ENCODE measurements at places on chromosomes 1 and 21.
A peak's percentile ranks its signal among the peaks of the same experiment; 100 is the strongest.

DNA sequence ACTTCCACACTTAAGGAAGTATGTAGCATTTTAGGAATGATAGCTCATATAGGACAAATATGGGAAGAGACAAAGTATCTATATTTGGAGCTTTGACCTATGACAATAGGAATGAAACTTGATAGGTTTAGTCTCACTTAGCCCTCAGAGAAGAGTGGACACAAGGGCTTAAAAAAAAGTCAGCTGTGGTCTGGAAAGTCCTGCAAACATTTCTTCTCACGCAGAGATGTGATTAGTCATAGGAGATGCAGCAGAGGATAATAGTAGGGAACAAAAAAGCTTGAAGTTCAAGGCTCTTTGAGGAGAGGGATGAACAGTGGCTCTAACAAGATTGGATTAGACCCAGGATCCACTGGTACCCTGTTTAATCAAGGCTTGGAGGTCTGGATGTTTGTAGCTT, 14.8 kb upstream of the RNF220 start:
- no peak for DNase-seq

- peak; percentile 93 for DNase-seq
Measured at GRCh38 chr1:204513117-204513716, 3.0 kb upstream of the MDM4 start.

DNA sequence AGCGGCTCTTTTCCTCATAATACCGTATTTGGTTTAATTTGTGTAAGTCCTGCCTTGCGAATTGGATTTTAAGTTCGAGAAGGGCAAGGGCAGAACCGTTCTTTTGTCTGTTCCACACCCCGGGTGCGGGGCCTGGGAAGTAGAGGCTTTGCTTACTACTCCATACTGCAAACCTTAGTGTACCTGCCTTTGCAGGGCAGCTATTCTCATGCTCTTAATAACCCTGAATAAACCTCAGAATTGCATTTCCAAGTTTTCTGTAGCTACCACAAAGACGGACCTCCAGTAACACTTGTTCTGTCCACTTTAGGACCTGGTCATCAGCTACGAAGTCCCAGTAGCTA, 657 bp upstream of the HNRNPU start:
- no peak for DNase-seq

- DNase-seq: no peak
Measured at GRCh38 chr1:22711591-22712501, 1.2 kb downstream of the EPHB2 start.

- no peak for DNase-seq
Measured at GRCh38 chr21:42122808-42123207, 51.7 kb downstream of the UMODL1 start.

- no peak for DNase-seq
Measured at GRCh38 chr21:26973226-26973625, 6.3 kb upstream of the ADAMTS5 start.

DNA sequence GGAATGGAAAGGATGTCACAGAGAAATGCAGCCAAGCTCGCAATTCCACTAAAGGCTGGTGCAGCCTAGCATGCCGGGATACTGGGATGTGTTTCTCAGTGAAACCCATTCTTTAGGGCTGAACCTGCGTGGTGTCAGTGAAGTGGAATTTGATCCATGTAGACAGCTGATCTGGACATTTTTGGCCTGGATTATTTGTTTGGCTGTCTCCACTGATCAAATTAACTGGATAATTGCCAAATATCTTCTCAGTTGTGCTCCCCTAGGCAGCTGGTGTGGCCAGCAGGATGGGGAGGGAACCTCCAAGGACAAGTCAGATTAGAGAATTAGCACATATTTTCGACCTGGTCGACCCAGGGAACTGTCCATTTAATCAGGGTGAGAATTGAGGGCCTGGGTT, 318.4 kb downstream of the RPS6KC1 start:
- DNase-seq: no peak

- DNase-seq: no peak
Measured at GRCh38 chr21:25571726-25572121, 35.6 kb downstream of the MRPL39 start.

GRCh38 chr1:111978695-111979094, 10.8 kb downstream of the KCND3 start:
- DNase-seq: no peak

DNA sequence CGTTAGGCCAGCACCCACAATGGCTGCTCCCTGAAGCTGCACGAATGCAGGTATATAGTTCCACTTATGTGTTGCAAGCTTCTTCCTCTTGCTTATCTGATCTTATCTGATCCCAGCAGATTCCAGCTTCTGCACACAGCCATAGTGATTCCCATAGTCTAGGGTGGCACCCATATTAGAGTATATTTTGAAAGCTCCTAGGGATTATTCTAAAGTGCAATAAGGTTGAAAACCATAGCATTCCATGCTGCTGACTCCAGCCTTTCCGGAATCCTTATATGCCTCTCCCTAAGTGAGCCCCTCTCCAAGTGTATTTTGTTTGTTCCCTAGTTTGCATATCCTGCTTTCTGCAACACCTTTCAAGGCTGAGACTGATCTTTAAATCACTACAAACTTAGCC, 432.0 kb downstream of the SETD4 start:
- no peak for DNase-seq

GRCh38 chr1:243705585-243705984, 144.5 kb downstream of the AKT3 start:
- DNase-seq: no peak

GRCh38 chr1:182495002-182495401, 45.1 kb downstream of the RGSL1 start:
- DNase-seq: no peak

Measured in GM12864 (cell line).